Activated CD4-positive, alpha-beta T cell treated with anti-CD3 and anti-CD28 coated beads, Interleukin-2, amount 50 U/mL, for 1 hour (primary cell): ENCODE measurements at places on chromosomes 13 and 19.
A peak's percentile ranks its signal among the peaks of the same experiment; 100 is the strongest.

GRCh38 chr19:18428787-18429674 is 8.9 kb downstream of the ISYNA1 start:
- DNase-seq = peak; percentile 86

GRCh38 chr13:76790980-76791819 is 95.0 kb downstream of the KCTD12 start:
- no peak for DNase-seq

DNA sequence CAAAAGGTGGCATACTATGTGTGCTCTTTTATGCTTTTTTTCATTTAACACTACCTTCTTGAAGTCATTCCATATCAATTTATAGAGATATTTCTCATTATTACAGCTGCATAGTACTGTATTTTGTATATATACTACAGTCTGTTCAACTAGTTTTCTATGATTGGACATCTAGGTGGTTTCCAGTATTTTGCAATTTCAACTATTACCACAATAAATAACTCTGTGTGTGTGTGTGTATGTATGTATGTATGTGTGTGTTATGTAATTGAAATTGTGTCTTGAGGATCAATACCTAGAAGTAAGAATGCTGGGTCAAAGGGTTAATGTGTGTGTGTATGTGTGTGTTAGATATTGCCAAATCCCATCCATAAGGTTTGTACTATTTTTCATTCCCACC is 7.0 kb downstream of the LPAR6 start:
- no peak for DNase-seq

DNA sequence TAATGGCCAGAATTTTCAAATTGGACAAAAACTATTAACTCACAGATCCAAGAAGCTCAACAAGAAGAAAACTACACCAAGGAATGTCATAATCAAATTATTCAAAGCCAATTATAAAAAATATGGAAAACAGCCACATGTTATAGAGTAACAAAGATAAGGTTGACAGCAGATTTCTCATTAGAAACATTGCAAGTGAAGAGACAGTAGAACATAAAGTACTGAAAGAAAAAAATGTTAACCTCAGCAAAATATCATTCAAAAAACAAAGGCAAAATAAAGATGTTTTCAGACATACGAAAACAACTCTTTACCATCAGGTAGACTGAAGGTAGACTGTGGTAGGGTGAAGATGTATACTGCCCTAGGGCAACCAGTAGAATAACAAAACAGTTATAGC is 83.4 kb downstream of the KCNRG start:
- no peak for DNase-seq

- DNase-seq = peak; percentile 32
Observed at GRCh38 chr13:42396501-42396900, 124.5 kb downstream of the AKAP11 start.

- DNase-seq = no peak
Observed at GRCh38 chr13:58476206-58476918, 844.8 kb downstream of the PCDH17 start.

GRCh38 chr13:97125810-97126738 is 96.1 kb upstream of the MBNL2 start:
- no peak for DNase-seq

DNA sequence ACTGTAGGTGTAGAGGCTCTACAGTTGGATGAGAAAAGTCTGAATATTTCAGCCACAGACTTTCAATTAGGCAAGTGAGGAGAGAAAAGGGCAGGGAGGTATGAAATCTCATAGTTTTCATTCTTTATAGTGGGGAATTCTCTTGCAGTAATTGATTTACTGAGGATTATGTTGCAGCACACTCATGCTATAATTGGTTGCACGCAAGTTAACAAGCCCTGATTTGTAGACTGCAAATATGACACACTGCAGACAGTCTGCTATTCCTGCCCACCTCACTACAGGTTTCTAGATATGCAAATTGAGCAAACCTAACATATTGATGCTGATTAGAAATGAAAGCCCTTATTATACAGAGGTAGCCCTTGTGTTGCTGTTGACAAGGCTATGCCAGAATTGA is 139.4 kb downstream of the LHFPL6 start:
- DNase-seq = no peak

GRCh38 chr19:52226652-52227051 is 36.8 kb downstream of the PPP2R1A start:
- no peak for DNase-seq

DNA sequence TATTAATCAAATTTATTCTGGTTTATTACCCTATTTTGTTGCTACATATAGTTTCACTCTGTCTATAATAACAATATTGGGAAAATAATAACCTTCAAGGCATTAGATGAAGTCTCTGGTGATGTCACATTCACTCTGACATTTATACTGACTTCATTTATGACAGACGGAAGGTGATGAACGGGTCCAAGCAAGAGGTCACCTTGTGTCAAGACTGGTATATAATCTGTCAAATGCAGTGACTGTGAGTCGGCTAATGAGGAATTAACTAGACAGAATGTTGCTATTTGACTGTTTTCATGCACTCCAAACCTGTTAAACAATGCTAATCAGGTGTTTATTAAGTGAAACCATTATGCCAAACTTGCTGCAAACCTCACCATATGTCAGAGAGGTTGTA is 800.5 kb upstream of the KLHL1 start:
- no peak for DNase-seq
